ENCODE measurements at places on chromosomes 16 and 17. TPM values are rescaled to one million over a fixed set of nuclear protein-coding genes. Genes with fewer than 3 reads are reported as not detected.

The CCL16 gene
- 0.22 TPM for total RNA-seq

The TBX2 gene
- 9.2 TPM for total RNA-seq

The SLC38A8 gene
- not detected for total RNA-seq

The DHRS13 gene
- total RNA-seq = 5.2 TPM

The CA5A gene
- not detected for total RNA-seq

The DCTPP1 gene
- total RNA-seq = 13.0 TPM

- DNase-seq = no peak
These were observed 8.6 kb downstream of the TBC1D26 start for GRCh38 chr17:15740570-15741120.

GRCh38 chr16:67805718-67806427 is 487 bp downstream of the RANBP10 start:
- DNase-seq = no peak

- no peak for DNase-seq
These were observed 59.9 kb downstream of the LITAF start for GRCh38 chr16:11526655-11527350.

- peak; percentile 25 for DNase-seq
These were observed 1.5 kb upstream of the NUDT16L1 start for GRCh38 chr16:4691666-4692412.

- DNase-seq = peak; percentile 50
These were observed 13.7 kb downstream of the BLMH start for GRCh38 chr17:30278032-30278431.

DNA sequence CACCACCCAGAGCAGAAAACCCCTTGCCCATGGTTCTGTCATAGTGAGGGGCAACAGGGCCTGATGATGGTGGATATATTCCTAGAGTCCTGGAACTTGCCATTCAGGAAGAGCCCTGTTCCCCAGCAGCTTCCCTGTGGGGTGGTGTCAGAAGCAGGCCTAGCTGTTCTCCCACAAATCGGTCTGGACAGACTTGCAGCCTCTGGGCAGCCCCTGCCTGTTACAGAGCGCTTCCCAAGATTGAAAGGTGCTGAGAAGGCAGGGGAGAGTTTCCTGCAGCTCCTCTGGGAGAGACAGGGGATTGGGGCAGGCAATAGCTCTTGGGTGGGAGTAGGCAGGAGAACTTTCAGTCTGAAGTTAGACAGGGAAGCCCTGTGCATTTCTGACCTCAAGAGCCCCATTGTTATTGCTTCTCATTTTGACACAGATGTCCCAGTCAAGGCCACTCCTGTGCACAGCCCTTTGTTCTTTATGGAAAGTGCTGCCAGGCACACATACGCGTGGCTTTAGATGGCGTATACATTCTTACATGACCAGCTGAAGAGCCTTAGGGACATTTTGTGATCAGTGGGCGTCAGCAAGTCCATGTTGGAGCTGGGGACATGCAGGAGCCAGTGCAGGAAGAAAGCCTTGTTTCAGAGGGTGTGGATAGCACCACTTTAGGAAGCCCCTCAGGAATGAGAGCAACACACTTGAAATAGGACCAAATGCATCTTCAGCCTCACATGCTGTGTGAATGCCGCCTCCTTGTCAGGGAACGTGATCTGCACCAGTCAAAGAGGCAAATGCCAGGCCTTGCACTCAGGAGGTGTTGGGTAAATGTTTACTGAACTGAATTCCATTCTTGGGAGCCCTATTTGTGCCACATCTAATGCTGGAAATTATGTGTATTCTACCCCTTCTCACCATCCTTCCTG is 67.5 kb downstream of the GNAO1 start:
- DNase-seq = no peak

DNA sequence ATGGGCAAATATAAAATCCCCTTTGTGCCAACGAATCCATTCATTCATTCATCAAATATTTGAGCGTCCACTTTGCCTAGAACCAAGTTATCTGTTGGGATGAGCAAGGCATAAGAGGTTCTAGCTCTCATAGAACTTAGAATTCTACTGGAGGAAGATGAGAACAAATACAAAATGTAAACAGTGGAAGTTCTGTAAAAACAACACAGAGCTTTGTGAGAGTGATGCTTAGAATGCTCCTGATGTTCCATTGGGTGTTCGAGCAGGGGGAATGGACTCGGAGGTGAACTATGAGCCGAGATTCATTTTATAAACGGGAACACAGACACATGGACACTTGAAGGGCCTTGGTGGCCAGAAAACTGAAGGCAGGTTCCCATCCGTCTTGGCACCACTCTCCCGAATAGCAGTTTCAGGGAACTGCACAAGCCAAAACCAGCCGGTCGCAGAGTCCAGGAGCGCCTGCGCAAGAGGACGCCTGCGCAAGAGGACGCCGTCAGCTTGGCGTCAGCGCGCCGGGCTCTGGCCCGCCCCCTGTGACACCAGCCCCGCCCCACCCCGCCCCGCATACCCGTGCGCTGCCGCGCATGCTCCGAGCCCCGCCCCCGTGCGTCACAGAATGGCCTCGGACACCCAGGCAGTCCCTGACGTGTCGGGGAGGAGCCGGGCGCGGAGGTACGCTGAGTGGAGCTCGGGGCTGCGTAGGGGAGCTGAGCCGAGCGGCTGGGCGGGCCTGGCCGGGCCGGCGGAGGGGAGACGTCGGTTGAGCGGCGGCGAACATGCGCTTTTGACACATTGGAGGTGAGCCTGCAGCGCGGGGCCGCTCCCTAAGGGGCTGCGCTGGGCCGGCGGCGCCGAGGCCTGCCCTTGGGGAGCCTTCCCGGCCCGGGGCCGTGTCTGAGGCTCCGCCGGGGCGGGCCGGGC is at the start of gene NDEL1:
Gene NDEL1 (plus strand): TSS at position 640 of the 924 bp plus-strand sequence. CDS start 8,388 bp downstream, outside the sequence.
- DNase-seq = peak; percentile 99

DNA sequence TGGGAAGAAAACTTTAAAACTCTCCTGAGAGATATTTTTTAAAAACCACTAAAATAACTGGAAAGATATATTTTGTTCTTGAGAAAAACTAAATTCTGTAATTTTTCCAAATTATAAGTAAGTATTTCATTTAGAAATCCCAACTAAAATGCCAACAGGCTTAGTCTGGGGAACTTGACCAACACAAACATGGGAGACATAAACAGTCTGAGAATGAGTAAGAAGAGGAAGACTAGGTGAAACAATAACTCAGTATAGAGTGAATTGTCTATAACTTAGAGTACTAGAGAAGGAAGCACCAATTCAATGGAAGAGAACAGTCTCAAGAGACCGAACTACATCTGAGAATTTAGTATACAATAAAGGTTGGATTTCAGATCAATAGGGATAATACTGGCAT is 2.9 kb downstream of the CMTM1 start:
- DNase-seq = no peak

DNA sequence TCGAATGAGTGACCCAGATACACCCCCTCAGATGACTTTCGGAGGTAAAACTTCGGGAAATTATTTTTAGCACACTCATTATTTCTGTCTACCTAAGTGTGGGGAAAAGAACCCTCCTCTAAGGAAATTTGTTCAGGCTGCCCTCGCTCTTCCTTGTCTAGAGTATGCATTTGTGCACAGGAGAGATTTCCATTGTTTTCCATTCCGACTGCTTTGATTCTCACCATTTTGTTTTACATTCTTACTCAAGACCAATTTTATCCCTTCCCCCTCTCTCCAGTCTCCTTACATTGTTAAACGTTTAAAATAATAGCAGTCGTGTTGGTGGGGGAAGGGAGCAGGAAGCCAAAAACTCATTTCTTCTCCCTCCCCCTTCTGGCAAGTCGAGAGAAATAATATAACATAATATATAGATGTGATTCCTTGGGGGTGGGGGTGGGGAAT is 1.5 kb upstream of the CHD3 start:
- no peak for DNase-seq

- DNase-seq = no peak
These were observed 6.2 kb upstream of the WFIKKN1 start for GRCh38 chr16:624526-625070.

DNA sequence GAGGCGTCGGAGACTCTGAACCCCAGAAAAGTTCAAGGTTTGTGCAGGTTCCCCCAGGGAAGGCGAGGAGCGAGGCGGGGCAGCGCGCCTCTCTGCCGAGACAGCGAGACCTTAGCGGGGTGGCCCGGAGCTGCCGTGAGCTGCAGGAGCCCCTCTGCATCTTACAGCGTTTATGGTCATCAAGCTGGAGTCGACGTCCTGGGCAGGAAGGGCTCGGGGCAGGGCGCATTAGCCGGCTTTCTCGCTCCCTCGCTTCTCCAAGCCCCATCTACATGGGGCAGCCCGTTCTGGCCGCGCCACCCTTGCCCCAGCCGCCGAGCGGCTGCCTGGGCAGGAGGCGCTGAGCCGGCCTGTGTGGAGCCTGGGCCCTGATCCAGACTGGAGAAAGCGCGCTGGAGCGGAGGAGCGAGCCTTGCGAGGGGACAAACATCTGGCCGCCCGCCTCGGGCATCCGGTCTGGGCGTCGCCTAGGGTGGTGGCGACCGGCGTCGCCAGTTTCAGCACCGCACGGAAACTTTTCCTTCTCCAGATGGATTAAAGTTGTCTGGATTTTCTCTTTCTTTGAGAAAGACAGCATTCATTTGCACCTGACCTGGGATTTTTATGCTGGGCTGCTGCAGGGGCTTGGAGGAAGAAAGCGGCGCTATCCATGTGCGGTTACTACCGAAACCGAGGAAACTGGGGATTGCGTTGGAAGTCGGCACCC is 750 bp downstream of the TMEM132E start:
- peak; percentile 32 for DNase-seq

GRCh38 chr17:82841921-82842596 is 2.2 kb upstream of the ZNF750 start:
- no peak for DNase-seq

- no peak for DNase-seq
These were observed 599.6 kb downstream of the TMEM114 start for GRCh38 chr16:7990626-7991260.

DNA sequence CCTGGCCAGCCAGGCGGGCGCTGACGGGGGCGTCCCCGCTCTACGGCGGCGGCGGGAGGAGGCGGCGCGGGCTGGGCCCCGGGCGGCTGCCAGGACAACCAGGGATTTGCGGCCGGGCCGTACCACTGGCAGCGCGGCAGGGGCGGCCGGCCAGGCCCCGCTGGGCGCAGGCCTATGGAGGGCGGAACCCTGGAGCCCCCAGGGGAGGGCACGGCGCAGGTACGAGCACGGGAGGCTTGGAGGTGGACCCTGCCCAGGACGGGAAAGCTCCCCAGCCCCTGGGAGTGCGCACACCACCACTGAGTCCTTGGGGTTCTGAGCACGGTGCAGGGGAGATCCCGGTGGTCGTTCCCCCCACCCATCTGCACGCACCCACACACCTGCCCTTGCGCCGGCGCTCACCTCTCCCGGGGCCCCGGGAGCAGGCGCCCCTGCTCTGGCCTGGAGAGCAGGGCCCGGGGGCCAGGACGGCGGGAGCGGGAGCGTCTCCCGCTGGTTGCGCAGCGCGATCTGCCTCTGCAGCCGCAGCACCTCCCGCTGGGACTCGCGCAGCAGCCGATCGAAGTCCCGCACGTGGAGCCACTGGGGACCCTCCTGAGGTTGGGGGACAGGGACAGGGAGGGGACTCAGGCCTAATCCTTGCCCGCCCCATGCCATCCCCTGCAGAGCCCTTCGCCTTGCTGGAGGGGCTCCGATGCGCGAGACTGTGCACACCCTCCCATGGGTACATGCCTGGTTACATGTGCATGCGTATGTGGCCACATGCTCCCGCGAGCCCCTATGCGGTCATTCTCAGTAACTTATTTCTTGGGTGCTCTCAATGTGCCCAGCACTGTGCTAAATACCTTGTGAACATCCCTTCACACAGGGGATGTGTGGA is 3.9 kb downstream of the TSPOAP1 start:
- no peak for DNase-seq

Data from muscle of leg (tissue), 16 donors.